ENCODE measurements at places on chromosomes 1 and 21.

- no peak for DNase-seq
Observed at GRCh38 chr1:32291145-32291707, 657 bp upstream of the HDAC1 start.

- no peak for DNase-seq
Observed at GRCh38 chr1:115879977-115880376, 39.1 kb upstream of the NHLH2 start.

DNA sequence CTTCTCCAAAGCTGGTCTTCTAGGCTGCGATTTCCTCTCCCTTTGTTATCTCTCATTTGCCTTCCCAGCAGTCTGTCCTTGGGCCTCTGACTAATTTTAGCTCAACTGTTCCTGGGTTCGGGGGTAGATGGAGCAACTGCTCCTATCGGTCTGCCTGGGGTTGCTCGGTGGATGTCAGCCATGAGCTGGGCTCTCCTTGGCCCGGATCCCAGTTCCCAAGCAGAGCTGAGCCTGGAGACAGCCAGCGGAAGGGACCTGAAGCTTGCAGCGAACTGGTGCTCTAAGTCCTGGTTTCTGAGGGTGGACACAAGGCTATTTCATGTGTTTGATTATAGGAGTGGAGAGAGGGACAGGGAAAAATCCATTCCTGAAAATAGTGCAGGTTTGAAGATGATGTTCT lies 423.0 kb downstream of the RPS6KC1 start:
- DNase-seq: no peak

DNA sequence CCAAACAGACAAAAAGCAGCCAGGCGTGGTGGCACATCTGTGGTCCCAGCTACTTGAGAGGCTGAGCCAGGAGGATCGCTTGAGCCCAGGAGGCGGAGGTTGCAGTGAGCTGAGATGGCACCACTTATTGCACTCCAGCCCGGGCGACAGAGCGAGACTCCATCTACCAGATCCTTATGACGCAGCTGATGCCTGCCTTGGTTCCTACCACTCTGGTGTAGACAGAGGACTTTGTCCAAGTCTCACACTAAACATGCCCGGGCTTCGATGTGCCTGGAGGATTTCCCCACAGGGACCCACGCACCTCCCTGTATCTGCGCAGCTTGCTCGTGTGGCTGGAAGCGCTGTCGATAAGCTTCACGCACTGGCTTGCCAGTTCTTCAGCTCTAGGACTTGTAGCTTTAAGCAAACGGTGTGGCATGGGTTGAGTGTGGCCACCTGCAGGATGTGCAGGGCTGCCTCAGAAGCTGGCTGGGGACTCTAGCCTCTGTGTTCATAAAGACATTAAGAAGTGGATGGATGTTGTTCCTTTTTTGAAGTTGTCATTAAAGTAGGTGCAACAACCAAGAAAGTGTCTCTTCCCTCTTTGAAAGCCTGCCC lies 4.8 kb downstream of the TPRG1L start:
- DNase-seq: no peak

GRCh38 chr1:62371375-62371774 lies 52.1 kb upstream of the KANK4 start:
- no peak for DNase-seq

GRCh38 chr21:41763996-41764395 lies 2.9 kb downstream of the RIPK4 start:
- no peak for DNase-seq

- DNase-seq: no peak
Observed at GRCh38 chr1:239388159-239388485, 1.8 kb downstream of the CHRM3 start.

DNA sequence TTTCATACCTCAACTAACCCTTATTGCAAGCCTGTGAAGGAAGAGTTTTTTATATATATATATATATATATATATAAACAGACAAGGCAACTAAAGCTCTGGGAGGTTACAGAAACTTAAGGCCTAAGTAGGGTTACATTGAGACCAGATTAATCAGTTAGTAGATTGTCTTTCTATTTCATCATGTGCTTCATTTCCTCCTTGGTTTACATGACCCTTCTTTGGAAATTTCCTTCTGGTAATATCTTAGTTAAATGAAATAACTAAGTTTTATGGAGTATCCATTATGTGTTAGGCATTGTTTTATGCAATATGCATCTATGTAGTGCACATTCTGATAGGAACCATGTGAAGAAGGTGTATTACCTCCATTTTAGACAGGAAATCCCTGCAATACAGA lies 112.7 kb downstream of the FGGY start:
- no peak for DNase-seq

- DNase-seq: no peak
Observed at GRCh38 chr1:175477248-175477647, 266.1 kb downstream of the TNR start.

DNA sequence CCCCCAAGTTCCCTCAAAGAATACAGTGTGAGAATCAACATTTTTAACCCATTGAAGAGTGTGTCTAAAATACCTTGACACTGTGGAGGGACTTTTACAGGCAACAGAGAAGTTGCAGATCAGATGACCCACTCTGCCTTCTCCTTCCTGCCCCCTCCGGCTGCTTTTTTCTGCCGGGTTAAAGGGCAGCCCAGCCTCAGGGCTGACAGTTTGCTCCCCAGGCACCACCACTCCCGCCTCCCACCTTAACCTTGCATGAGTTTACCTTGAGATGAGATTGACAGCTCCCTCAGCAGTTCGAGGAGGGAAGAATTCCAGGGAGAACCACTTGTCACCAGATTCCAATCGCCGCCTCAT lies 3.2 kb downstream of the MTHFR start:
- no peak for DNase-seq

DNA sequence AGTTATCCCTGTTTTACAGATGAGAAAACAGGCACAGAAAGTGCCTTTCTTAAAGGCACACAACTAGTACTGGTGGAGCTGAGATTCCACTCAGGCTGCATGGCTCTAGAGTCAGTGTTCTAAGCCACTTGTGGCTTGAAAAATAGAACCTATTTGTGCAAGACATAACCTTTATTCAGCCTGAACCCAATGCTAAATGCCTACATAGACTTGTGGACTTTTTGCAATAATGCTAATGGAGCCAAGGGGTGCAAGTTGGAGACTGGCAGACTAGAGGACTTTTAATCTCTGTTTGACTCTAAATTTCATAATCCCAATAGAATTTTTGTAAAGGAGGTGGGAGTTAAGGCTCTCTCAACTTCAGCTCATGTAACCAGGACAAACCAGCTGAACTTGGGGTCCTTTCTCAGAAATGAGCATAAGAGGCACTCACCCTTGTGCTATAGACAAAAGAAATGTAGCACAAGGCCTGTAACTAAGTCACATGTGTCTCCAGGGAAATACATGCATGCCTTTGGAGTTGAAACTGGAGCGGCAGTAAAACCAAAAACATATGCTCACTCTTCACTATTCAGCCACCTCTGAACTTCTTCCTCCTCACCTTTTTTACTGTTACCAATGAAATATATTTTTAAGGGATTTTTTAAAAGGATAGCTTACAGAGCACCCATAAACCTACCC lies 43.0 kb upstream of the AK4 start:
- DNase-seq: no peak

DNA sequence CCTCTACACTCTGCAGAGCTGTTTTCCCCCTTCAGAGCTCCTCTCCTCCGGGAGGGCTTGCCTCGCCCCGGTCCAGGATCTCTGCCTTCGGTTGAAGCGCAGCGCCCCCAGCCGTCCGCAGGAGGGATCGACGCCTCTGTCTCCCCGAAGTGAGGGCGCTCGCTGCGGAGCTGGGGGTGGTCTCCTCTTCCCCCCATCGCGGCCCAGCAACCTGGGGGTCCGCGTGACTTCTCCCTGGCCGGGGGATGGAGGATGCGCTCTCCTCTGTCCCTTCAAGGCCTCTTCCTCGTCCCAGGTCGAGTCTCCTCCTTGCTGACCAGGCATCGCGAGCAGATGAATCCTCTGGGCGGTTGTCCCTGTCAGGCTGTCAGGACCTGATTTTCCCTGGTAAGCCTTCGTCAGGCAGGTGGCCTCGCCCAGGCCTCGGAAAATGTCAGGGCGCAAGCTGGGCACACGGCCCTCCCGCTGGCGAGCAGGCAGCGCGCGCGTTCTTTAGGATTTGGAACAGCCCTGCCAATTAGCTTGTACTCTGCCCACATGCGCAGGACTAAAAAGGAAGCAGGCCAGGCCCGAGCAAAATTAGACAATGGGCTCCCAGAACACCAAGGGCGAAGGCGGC lies 90.5 kb downstream of the EDEM3 start:
- DNase-seq: peak; percentile 28

DNA sequence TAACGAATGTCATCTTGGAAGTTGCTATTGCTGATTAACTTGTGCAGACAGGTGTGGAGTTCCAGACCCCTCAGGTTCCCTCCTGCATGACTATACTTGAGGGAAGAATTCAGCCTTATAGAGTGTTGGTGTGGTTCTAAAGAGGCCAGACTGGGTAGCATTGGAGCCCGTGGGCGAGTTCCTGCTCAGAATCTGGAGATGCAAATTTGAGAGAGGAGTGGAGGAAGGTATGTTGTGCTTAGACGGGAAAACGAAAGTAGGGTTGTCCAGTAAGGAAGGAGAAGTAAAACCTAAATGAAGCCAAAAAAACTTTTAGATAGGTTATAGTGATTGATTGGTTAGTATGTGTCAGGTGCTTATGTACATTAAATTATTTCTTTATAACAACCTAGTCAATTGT lies 79.2 kb downstream of the ZNF326 start:
- DNase-seq: no peak

DNA sequence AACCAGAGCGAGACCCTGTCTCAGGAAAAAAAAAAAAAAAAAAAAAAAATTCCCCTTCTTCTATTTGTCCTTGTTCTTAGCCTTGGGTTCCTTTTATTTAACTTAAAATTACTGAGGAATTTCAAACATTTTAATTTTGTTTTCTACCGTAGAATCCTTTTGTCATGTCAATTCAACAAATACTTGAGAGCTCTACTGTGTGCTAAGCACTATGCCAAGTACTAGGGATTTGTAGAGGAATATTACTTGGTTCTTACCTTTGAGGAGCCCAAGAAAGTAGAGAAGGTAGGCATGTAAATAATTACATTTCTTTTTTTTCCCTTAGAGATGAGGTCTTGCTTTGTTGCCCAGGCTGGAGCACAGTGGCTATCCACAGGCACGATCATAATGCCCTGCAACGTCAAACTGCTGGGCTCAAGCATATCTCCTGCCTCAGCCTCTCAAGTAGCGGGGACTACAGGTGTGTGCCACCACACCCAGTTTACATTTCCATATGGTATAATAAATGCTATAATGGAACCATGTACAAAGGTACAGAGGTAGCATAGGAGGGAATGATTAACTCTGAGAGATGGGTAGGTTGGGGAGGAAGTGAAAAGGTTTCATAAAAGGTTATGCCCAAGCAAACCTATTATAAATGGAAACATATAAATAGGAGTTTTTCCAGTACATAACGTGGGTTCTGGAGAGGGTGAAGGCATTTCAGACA lies 104.0 kb downstream of the ATG4C start:
- no peak for DNase-seq

GRCh38 chr1:45979074-45979777 lies 153.2 kb downstream of the PIK3R3 start:
- no peak for DNase-seq

DNA sequence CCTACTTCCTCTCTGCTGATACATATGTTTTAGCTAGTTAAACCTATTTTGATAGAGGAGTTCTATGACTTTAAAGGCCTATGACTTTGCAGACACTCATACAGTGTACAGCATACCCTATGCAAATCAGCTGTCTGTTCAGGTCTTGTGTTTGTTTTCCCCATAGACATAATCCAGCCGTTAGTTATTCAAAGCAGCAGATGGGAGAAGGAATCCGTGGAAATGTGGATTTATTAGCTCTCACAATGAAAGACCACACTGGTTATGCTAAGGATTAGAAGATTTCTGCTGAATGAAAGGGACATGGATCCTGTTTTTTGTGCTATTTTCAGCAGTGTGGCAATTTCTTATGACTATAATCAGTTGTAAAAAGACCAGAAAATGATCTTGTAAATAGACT lies 59.8 kb downstream of the MAST2 start:
- DNase-seq: no peak

- DNase-seq: no peak
Observed at GRCh38 chr1:15738416-15739113, 2.5 kb downstream of the SLC25A34 start.

- no peak for DNase-seq
Observed at GRCh38 chr1:24639881-24640280, 3.2 kb upstream of the SRRM1 start.

- no peak for DNase-seq
Observed at GRCh38 chr1:242205622-242206489, 207.0 kb upstream of the MAP1LC3C start.

GRCh38 chr1:2972879-2973575 lies 48.2 kb upstream of the ACTRT2 start:
- no peak for DNase-seq

DNA sequence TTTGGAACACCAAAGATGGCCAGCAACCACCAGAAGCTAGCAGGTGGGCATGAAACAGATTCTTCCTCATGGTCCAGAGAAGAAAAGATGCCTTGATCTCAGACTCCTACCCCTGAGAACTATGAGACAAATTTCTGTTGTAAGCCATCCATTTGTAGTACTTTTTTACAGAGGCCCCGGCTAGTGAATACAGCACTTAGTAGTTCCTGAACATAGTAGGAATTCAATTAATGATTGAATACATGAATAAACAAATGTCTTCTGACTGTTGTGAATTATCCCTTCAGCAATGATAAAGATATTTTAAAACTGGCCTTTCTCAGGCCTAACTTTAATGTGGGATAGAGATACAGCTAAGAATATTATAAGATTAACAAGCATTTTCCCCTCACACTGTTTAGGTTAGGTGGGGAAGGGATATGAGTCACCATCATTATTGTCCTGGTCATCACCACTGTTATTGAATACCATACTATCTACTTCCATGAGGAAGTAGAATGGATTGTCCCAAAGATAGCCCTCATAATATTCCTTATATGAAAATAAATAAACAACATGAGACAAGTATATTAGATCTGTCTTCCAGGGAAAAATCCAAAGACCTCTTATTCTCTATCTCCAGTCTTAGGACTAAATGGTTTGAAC lies 51.4 kb downstream of the ADCY10 start:
- no peak for DNase-seq

DNA sequence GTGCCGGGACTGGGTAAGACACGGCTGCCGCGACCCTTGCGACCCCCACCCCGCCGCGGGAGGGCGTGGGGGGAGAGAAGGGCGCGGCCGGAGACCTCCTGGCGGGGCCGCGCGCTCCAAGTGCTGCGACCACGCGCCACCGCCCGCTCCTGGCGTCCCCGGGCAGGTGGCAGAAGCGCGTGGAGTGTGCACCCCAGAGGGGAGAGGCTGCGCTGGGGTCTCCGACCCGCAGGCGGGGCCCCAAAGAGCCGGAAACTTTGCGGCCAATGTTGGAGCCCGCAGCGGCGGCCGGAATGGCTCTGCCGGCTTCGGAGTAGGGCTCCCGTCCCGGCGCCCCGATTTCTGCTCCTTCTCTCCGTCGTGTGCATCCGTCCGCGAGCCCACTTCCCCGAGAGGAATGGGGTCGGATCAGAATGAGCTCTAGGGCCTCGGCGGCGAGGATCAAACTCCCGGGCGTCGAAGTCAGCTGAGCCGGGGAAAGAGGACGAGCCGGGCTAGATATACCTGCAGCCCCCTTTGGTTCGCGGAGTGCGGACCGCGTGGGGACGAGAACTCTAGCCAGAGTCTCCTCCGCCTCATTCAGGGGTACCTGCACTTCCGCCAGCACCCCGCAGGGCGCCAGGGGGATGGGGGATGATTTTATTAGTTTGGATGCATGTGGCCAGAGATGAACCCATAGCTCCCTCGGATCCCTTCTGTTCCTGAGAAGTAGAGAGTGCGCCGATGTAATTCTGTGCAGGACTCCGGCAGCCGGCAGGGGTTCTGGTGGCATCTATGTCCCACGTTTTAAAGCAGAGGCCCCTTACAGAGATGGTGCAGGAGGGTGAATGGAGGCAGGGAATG lies 751 bp downstream of the STUM start:
- peak; percentile 2 for DNase-seq

GRCh38 chr1:248695451-248696132 lies 7.0 kb downstream of the OR14I1 start:
- no peak for DNase-seq
